CD4-positive, alpha-beta T cell treated with Interferon alpha-2 for 1 hour (primary cell): ENCODE measurements at places on chromosomes 7 and 10.

DNA sequence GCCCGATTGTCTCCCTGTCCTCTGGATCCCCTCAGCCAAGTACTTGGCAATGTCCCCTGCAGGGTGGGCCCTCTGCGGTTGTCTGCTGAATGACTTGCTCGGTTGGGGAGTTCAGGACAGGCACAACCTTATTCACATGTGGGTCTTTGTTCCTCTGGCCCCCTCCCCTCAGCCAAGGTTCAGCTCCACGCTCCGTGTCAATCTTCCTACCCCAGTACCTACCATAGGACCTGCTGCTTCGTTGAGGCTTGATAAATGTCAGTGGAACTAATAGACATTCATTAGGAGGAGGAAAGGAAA lies 7.1 kb downstream of the CPA5 start:
- no peak for DNase-seq

- no peak for DNase-seq
Observed at GRCh38 chr7:150716939-150717338, 526 bp downstream of the GIMAP1 start.

DNA sequence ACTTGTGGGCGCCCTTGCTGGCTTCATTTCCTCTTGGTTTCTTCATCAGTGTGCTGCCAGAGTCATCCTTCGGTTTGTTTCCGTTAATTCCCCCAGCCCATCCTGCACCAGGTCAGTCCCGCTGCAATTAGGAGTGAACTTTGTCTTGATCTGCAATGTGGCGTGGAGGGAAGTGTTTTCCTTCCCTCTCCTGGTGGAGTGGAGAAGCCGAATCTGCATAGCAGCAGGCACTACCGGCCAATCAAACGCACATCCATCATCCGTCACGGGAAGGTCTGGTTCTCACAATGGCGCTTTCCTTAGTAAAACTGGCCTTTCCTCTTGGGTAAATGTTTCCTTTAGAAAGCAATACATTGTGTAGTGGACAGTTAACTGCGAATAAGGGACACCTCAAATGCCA lies 337.5 kb downstream of the CXCL12 start:
- no peak for DNase-seq

DNA sequence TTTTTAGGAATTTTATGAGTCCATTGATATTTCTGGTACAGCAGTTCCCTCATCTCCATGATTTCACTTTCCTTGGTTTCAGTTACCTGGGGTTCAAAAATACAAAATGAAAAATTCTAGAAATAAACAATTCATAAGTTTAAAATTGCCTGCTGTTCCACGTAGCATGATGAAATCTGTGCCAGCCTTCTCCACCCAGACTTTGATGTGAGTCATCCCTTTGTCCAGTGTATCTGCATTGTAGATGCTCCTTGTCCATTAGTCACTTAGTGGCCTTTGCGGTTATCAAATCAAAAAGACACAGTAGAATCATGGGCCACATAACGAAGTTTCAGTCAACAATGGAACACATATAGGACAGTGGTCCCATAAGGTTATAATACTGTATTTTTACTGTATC lies 286.9 kb downstream of the PTEN start:
- no peak for DNase-seq
